ENCODE measurements at places on chromosomes 7 and 10.
A peak's percentile ranks its signal among the peaks of the same experiment; 100 is the strongest.

- DNase-seq, result peak; percentile 77
Measured at GRCh38 chr10:21329995-21330627, 195.4 kb downstream of the SKIDA1 start.

DNA sequence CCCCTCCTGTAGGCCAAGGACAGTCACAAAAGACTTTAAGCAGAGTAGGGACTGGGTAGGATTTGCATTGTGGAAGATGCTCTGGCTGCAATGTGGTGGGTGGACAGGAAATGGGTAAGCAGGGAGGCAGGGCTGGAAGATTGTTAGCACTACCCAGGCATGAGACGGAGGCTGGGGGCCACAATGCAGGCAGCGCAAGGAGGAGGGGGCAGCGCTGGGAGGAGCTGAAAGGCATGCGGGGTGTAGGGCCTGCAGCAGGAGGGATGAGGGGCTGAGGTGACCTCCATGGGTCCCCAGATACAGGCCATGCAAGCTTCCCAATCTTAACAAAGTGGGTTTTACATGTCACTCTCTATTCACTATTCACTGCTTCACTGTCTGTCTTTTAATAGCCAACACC is 213.1 kb downstream of the CXCL12 start:
- DNase-seq, result no peak

- no peak for DNase-seq
Measured at GRCh38 chr7:157477550-157478212, 140.9 kb downstream of the DNAJB6 start.

DNA sequence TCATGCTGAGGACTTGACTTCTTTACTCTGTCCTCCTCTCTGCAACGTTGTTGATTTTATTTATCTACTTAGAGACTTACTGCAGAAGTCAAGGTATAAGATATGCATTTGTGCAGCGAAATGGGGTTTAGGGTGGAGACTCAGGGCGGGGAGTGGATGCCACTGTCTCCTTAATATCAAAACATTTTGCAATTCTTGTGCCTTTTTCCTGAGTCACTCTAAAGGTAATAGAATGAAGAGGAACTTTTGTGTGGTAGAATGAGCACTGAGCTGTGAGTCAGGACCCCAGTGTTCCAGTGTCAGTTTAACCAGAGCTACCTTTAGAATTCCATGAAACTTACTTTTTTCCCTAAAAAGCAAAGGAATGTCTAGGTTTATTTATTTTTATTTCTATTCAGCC is 78.2 kb downstream of the VTI1A start:
- no peak for DNase-seq

- no peak for DNase-seq
Measured at GRCh38 chr7:19403691-19404090, 258.5 kb upstream of the FERD3L start.

GRCh38 chr7:154696556-154696955 is 306.4 kb downstream of the PAXIP1 start:
- DNase-seq, result no peak

DNA sequence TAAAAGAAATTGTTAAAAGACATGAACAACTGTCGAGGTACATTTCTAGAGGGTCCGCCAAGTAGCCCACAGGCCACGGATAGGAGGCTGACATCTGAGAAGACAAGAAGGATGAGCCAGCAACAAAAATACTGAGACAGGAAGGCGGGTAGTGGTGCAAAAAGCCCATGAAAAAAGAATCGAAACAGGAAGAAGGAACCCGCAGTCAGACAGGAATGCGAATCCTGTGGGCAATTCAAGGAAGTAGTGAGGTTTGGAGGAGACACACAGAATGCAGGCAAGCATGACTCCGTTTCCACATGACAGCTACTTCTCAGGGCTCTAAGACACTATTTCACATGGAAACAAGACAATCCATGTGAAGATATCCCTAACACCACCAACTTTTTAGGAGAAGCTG is 125.2 kb downstream of the DOCK4 start:
- DNase-seq, result peak; percentile 26

GRCh38 chr10:88113232-88113631 is 249.8 kb downstream of the PTEN start:
- no peak for DNase-seq

GRCh38 chr7:151717415-151717814 is 159.5 kb downstream of the PRKAG2 start:
- DNase-seq, result no peak

- DNase-seq, result no peak
Measured at GRCh38 chr7:45663965-45664633, 89.9 kb downstream of the ADCY1 start.

DNA sequence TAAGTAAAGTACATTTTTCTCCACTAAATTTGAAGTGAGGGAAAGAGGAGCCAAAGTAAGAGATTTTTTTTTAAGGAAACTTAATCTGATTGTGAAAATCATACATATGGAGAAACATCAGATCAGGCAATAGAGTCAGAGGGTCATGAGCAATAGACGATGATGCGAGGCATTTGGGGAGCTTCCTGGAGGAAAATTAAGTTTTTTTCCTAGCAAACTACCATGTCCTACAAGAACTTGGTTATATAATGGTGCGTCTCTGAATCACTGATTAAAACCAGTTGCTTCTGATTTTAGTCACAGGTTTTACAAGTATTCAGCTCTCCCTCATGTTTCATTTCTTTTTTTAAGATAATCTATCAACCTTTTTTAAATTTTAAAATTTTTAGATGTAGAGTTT is 52.1 kb upstream of the MTURN start:
- DNase-seq, result no peak

DNA sequence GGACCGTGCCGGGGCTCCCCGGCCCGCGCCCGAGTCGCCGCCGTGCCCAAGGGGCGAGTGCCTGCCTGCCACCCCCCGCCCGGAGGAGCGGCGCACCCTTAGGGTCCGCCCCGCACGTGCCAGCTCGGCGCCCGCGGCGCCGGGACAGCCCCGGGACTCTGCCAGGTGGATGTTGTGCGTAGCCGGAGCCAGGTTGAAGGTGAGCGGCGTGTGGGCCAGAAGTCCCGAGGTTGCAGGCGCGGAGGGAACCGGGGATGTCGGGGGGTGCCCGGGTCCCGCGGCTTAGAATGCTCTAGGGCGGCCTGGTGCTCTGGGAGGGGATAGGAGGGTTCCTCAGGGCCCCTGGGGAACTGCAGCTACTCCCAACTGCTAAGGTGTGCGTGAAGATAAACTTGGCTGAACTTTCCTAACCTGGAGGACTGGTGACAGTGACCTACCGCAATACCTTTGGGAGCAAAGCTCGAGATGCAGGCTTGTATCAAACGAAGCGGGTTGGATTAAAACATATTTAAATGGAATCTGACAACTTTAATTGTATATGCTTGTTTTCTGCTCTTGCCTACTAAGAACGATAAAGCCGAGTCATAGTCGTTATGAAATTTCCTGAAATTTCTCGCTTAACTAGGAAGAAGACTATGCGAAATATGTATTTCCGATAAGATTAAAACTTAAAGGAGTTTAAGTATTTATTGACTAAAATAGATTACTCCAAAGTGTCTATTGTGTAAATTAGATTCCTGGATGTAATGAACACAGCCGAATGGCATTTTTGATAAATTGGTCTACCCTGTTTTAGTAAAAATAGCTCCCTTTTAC is at the start of gene CUX1:
Gene CUX1, plus strand, starts transcription at position 156 of the 816 bp plus-strand sequence. Its CDS starts 14 bp downstream, at position 170.
- DNase-seq, result no peak

DNA sequence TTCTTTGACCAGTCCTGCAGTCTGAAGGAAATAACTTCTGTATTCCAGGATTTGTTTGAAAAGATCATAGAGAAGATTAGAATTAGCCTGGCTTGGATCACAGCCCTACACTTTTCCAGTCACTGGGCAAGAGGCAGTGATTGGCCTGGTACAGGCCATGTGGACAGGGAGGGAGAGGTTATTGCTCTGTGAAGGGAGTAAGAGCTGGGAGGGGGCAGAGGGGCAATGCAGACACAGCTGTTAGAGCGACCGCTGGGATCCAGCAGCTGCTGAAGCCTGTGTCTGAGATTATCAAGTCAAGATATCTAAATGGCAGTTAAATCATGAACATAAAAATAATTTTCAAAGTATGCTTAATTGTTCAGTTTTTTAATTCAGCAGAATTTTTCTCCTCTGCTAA is 257.3 kb downstream of the SDK1 start:
- DNase-seq, result no peak

GRCh38 chr7:90709501-90710465 is 113.7 kb downstream of the CDK14 start:
- no peak for DNase-seq

- no peak for DNase-seq
Measured at GRCh38 chr7:65390588-65390987, 16.9 kb downstream of the ZNF92 start.

Data from SW 1271 (cell line).